Renal cortical epithelial cell (primary cell): ENCODE measurements at places on chromosomes 3 and 15.

GRCh38 chr3:196023947-196024346 is 57.9 kb downstream of the TFRC start:
- no peak for DNase-seq

DNA sequence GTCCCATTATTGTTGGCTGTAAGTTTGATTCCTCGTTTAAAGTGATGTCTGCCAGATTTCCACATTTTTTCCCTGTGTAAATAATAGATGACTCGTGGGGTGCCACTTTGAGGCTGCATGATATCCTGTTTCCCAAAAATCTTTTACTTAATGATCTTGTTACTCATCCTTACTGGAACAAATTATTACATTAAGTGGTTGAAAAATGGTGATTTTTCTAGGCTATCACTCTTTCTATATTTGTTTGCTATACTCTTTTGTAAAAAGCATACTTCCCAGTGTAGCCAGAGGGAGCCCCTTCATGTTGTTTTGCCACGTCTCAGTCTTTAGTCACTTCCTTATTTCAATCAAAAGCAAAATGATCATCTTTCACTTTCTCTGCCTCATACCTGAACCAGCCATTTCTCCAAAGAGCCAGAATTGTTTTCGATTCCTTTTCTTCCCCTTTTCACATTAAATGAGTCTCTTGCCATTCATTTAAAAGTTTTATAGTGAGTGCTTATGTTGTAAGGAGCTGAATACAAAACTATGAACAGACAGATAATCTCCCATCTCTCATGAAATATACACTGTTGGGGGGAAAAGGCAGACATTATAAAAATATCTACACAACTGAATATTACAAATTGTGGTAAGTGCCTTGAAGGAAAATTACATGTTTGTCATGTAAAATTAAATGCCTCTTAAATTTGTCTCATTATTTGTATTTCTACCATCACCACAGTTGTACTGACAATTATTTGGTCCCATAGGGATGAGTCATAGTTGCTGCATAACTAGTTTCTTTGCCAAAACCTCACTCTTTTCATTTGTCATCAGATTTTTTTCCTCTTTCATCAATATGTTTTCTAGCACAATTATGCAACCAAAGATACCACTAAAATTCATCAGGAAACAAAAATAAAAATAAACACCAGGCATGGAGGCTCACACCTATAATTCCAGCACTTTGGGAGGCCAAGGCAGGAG is 41.5 kb downstream of the ADGRG7 start:
- peak; percentile 76 for DNase-seq

DNA sequence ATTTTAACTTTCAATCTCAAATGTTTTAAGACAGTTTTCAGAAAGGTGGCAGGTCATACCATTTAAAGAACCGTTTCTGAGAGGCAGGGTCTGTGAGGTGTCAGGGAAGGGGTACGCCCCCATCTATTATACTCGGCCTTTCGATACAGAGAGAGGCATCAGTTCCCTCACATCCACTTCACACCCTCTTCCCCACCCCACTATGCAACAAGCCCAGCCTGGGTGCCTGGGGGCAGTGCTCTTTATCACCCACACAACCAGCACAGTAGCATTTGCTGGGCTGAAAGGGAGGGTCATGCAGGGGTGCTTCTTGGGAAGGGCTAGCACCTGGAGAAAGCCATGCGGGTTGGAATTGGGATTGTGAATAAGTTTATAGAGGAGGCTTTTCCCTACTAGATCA is 56.0 kb upstream of the KCNMB2 start:
- no peak for DNase-seq

- no peak for DNase-seq
These were observed 221.8 kb upstream of the TPRG1 start for GRCh38 chr3:188949996-188950395.

- DNase-seq, result no peak
These were observed 81.5 kb downstream of the CHST2 start for GRCh38 chr3:143201045-143201444.

- no peak for DNase-seq
These were observed 650 bp downstream of the PYGO1 start for GRCh38 chr15:55587321-55588069.

DNA sequence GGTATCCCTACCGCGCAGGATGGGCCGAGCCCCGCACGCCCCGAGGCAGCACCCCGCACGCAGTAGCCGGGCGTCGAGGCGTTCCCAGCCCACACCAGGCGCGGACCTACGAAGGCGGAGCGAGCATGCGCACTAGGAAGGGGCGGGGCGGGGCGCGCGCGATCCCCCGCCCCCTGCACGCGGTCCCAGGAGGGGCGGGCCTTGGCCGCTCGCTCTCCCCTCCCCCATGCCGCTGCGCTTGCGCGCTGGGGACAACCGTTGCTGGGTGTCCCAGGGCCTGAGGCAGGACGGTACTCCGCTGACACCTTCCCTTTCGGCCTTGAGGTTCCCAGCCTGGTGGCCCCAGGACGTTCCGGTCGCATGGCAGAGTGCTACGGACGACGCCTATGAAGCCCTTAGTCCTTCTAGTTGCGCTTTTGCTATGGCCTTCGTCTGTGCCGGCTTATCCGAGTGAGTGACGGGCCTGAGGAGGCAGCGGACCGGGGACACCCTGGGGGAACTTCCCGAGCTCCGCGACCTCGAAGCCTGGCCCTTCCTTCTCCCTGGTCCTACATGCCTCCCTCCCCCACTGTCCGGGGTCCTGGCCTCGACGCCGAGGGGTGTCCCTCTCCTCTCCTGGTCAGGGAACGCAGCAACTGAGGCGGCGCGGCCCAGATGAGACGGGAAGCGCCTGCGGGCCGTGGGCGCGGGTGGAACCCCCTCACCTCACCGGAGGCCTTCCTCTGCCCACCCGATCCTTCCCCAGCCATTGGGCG is at the start of gene SPESP1:
Gene SPESP1, plus strand, starts transcription at position 258 of the 755 bp plus-strand sequence. Its CDS starts 129 bp downstream, at position 387.
- DNase-seq, result peak; percentile 24

GRCh38 chr15:92155934-92156333 is 237.7 kb upstream of the ST8SIA2 start:
- DNase-seq, result no peak

- DNase-seq, result no peak
These were observed 2.9 kb downstream of the RAD51 start for GRCh38 chr15:40697916-40698315.

GRCh38 chr3:43913036-43913948 is 222.6 kb downstream of the ABHD5 start:
- DNase-seq, result no peak

DNA sequence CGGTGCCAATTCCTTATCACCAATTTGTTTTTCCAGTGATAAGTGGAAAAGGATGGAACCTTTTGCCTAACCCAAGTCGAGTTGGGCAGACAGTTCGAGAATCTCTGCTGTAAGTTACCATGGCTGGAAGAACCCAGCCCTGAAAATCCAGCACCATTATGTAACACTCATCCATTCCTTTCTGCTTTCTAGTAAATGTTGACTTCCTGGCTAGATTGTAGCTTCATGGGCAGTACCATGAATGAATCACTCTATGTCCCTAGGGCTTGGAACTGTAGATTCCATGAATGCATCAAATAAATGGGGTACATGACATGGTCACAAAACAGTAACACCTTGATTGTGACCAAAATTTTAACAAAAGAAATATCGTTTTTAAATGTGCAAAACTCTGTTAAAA is 14.0 kb downstream of the CHCHD4 start:
- DNase-seq, result peak; percentile 36

DNA sequence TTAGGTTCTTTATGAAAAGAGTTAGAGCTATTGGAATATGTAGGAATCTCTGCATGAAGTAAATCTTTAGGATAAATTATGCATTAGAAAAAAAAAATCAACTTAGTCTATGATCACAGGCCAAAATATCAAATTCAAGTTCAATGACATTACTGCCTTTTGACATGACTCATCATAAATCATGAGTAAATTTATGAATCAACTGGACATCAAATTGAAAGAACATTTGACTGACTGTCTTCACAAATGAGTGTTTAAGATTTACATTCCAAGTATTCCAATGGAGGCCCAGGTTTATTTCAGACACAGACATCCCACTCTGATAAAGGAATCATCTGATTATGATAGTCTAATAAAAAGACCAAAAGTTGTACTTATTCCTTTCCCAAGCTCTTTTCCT is 192.8 kb upstream of the TTC14 start:
- no peak for DNase-seq

GRCh38 chr15:89359471-89360293 is 25.1 kb upstream of the POLG start:
- no peak for DNase-seq

DNA sequence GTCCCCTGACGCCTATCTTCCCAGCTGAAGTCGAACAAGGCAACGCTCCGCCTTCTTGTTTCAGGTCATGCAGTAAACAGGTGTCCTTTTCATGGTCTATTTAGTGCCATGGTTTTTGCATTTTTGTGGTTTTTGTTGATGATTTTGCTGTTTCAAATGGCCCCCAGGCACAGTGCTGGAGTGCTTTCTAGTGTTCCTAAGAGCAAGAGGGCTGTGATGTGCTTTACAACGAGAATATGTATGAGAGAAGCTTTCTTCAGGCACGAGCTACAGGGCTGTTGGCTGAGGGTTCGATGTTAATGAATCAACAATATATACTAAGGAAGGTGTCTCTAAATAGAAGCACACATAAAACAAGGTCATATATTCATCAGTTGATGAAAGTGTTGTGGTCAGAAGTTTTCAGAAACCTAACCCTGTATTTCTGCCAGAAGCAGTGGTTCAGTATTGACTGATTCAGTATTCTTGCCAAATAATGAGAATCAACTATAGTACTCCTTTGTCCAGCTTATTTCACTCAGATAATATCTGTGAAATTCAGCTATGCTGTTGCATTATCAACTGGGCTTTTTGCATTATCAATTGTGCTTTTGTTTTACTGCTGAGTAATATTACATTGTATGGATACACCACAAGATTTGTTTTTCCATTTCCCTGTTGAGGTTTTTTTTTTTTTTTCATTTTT is 18.5 kb downstream of the LIMD1 start:
- peak; percentile 88 for DNase-seq

DNA sequence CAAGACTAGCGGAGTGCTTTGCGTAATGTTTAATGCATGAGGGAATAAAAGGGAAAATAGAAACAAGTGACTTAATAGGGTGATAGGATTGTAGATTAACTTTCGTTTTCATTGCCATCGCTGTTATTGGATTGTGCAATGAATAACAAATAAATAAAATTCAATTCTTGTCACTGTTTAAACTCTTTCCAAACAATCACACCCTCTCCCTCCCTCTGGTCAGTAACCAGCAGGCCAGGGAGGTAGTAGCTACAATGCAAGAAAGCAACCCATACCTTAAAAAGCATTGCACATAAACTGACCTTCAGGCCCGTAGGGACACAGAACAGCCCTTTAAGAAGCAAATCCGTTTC is 705 bp upstream of the TFRC start:
- peak; percentile 80 for DNase-seq

DNA sequence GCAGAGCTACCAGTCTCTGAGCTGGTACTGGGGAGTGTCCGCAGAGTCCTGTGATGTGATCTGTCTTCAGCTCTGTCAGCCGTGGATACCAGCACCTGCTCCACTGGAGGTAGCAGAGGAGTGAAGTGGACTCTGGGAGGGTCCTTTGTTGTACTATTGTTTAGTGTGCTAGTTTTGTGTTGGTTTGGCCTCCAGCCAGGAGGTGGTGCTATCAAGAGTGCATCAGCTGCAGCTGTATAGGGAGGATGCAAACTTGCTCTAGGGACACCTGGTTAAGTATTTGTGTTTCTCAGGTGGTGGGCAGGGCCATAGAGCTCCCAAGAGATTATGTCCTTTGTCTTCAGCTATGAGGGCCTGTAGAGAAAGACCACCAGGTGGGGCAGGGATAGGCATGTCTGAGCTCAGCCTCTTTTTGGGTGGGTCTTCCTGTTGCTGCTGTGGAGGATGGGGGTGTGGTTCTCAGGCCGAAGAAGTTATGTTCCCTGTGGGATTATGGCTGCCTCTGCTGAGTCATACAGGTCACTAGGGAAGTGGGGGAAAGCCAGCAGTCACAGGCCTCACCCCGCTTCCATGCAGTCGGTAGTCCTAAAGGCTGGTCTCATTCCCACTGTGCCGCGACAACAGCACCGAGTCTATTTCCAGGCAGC is 443.2 kb upstream of the TBL1XR1 start:
- no peak for DNase-seq

DNA sequence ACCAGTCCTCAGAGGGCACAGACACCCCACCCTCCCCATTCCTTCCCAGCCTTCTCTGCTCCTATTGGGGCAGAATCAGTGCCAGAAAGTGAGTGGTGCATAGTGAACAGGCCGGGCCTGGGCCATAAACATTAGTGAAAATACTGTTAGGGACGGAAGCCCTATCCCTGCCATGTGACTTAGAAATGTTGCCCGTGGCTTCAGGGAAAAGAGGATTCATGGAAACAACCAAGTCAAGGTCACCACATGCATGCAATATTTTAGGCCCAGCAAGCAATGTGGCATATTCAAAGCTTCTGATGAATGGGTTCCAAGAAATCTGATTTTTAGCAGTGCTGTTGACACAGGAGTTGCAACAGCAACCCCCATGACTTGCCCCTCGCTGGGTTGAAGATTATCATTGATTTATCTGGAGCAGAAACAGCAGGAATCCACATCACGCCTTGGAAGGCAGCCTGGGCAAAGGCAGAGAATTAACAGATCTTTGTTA is 52.3 kb downstream of the CCNL1 start:
- no peak for DNase-seq

GRCh38 chr15:42284551-42284950 is 11.3 kb upstream of the TMEM87A start:
- no peak for DNase-seq

- no peak for DNase-seq
These were observed 40.4 kb upstream of the CHRNB4 start for GRCh38 chr15:78681281-78682003.

GRCh38 chr15:92418864-92419263 is 25.2 kb downstream of the ST8SIA2 start:
- DNase-seq, result no peak

- no peak for DNase-seq
These were observed 25.1 kb downstream of the ACAA1 start for GRCh38 chr3:38111696-38112377.

GRCh38 chr3:194637066-194637465 is 3.8 kb upstream of the TMEM44 start:
- DNase-seq, result no peak

GRCh38 chr3:135499426-135499825 is 466.1 kb upstream of the PPP2R3A start:
- DNase-seq, result peak; percentile 1

DNA sequence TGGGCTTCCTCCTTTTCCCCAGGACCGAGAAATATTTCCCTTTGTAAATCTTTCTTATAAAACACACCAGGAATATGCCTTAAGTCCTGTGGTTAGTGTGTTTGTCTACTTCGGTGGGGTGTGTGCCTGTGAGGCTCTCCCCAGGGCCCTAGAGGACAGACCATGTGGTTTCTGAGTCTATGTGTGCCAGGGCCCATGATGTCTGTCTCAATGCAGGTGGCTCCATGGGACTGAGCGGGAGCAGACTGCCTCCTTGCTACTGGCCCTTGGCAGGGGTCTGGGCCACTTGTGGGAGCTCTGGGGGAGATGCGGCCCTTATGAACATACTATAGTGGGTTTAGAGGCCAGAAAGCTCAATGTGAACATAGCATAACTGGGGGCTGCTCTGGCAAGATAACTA is 37.6 kb downstream of the SCN5A start:
- DNase-seq, result no peak

- no peak for DNase-seq
These were observed 333.8 kb downstream of the EPHB1 start for GRCh38 chr3:135128818-135129217.
